ENCODE measurements at places on chromosomes 1 and 21. TPM values are rescaled to one million over a fixed set of nuclear protein-coding genes. Genes with fewer than 3 reads are reported as not detected.

DNA sequence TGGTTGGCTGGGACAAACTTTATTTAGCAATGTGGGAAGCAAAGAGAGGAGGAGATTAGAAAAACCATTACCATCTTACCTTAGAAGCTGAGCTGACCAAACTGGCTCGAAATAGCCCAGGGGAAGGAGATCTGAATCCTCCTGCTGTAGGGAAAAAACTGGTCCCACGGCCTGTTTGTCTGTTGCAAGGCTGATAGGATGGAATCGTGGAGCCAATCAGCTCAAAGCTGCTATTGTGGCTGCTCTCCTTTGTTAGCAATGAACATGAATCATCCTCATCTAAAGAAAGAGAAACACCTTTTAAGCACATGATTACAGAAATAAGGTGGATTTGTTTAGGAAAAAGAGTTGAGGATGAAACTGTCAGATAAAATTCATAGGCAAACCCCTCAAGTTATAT is 21.5 kb downstream of the CLSPN start:
- no peaks in the 10 kb centered on the region for H3K36me3 ChIP-seq
- no peaks in the 10 kb centered on the region for H3K27me3 ChIP-seq
- no peak overlapping the region for H3K4me3 ChIP-seq
- no peak overlapping the region for H3K27ac ChIP-seq
- DNase-seq, result no peak

GRCh38 chr1:6930732-6931300 is 145.6 kb downstream of the CAMTA1 start:
- H3K27me3 ChIP-seq, result peaks cover 7% of the 10 kb centered on the region
- H3K36me3 ChIP-seq, result no peaks in the 10 kb centered on the region
- H3K4me3 ChIP-seq, result no peak overlapping the region
- no peak overlapping the region for H3K27ac ChIP-seq
- DNase-seq, result no peak

- no peak for DNase-seq
- H3K36me3 ChIP-seq, result no peaks in the 10 kb centered on the region
- H3K4me1 ChIP-seq, result no peaks in the 10 kb centered on the region
- no peaks in the 10 kb centered on the region for H3K27me3 ChIP-seq
Observed at GRCh38 chr1:87852410-87853161, 523.9 kb downstream of the LMO4 start.

DNA sequence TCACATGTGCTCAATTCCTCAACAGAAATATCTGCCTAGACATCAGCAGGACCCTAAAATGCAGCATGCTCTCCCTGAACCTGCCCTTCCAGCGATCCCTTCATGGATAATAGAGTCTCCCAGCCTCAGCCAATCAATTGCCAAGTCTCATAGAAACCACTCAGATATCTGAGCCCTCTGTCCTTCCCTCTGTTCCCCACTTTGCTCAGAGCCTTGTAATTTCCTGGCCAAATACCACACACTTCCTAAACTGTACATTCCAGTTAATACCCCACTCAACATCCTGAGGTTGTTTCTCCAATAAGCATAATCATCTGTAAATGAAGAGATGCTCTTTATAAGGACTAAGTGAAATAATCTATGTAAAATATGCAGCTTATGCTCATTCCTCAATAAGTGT is 59.3 kb upstream of the PTGFRN start:
- DNase-seq, result no peak
- peaks cover 14% of the 10 kb centered on the region for H3K4me1 ChIP-seq
- no peak overlapping the region for H3K4me3 ChIP-seq
- no peaks in the 10 kb centered on the region for H3K27me3 ChIP-seq
- H3K36me3 ChIP-seq, result no peaks in the 10 kb centered on the region
- no peak overlapping the region for H3K27ac ChIP-seq

DNA sequence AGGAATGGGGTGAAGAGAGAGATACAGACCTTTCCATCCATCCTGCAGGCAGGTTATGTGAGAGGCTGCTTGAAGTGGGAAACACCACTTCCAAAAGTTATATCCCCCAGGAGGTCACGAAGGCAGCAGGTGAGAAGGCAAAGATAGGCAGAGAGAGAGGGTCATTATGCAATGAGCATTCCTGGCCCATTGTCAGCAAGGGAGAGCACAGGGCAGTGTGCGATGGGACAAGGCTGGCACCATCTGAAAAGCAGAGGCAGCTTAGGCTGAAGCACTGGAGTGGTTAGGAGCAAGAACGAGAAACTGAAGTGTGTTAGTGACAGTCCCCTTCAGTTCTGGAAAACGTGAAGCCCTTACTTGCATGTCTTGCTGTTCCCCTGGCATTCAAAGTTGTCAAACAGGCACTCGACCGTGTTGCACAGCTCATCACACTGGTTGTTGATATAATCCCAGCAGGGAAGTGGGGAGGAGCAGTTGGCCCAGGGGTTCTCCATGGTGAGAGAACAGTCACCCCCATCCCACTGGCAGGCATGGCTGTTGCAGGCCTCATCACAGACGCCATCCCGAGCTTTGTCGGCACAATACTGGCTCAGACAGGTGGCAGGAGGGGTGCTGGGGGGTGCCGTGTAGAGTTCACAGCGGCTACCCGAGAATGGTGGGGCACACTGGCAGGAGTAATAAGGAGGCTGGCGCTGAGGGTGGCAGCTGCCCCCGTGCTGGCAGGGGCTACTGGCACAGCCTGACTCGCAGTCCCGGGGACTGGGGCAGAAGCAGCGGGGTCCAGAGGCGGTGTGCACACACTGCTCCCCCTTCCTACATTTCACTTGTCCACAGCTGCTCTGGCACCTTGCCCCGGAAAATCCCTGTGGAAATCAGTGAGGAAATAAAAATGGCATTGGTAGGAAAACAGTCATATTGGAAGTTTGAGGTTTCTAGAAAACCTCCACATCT is 28.9 kb upstream of the ADAM30 start:
- H3K27ac ChIP-seq, result no peak overlapping the region
- no peak overlapping the region for H3K4me3 ChIP-seq
- H3K36me3 ChIP-seq, result peaks cover 78% of the 10 kb centered on the region
- no peak for DNase-seq
- no peaks in the 10 kb centered on the region for H3K4me1 ChIP-seq

GRCh38 chr1:176605176-176605575 is 142.2 kb downstream of the PAPPA2 start:
- H3K27me3 ChIP-seq, result no peaks in the 10 kb centered on the region
- H3K36me3 ChIP-seq, result no peaks in the 10 kb centered on the region
- H3K4me1 ChIP-seq, result no peaks in the 10 kb centered on the region
- H3K27ac ChIP-seq, result no peak overlapping the region
- peak; percentile 31 for DNase-seq
- no peak overlapping the region for H3K4me3 ChIP-seq

DNA sequence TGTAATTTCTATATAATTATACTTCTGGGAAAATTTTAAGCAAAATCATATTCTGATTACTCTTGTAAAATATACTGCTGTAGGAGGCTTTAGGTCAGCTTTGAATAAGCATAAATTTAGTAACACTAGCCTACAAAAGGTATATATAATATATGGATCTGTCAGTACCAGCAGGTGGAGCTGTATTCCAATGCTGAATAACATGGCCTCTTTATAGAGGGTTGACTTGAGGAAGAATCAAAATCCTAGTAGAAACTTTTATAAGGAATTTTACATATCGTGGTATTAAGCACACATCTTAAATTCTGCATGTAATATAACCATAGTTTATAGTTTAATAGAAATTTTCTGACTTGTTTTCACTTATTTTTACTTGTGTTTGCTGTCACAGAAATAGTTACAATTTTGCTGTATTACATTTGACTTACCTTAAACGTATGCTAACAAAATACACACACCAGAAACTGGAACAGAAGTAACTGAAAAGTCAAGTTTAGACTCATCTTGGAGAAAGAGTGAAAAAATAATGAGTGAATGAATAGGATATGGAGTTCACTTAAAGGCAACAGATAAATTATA is 79.3 kb downstream of the HMCN1 start:
- DNase-seq, result no peak
- H3K27me3 ChIP-seq, result no peaks in the 10 kb centered on the region
- no peak overlapping the region for H3K4me3 ChIP-seq
- no peaks in the 10 kb centered on the region for H3K4me1 ChIP-seq

GRCh38 chr1:78281580-78281979 is 209.2 kb upstream of the PTGFR start:
- no peaks in the 10 kb centered on the region for H3K27me3 ChIP-seq
- no peaks in the 10 kb centered on the region for H3K36me3 ChIP-seq
- no peak for DNase-seq
- no peak overlapping the region for H3K27ac ChIP-seq
- no peaks in the 10 kb centered on the region for H3K4me1 ChIP-seq

DNA sequence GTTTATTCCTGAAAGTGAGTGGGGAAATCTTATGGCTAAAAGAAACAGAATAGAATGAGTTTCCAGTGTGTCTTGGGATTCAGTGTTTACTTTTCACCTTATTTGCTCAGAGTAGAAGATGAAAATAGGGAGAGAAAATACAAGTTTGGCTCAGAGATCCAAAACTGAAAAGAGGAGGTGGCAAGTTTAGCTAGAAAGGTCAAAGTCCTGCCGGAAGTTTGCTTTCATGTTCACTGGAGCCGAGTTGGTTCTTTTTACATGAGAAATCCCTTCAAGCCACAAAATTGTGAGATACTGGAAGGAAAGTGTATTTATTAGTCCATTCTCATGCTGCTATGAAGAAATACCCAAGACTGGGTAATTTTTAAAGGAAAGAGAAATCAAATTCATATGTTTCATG is 604.6 kb downstream of the MRPL39 start:
- DNase-seq, result peak; percentile 65
- H3K27me3 ChIP-seq, result no peaks in the 10 kb centered on the region
- H3K4me3 ChIP-seq, result no peak overlapping the region

DNA sequence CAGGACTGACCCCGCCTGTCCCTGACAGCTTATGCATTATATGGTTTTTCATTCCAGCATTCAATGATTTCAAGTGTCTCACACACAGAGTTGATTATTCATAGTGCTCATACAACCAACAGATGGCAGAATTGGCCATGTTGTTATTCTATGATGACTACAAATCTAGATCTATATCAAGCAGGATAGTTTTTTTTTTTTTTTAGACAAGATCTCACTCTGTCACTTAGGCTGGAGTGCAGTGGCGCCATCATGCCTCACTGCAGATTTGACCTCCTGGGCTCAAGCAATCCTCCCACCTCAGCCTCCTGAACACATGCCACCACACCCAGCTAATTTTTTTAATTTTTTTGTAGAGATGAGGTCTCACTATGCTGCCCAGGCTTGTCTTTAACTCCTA is 40.1 kb upstream of the LRRC8D start:
- no peak for DNase-seq
- no peaks in the 10 kb centered on the region for H3K27me3 ChIP-seq
- H3K27ac ChIP-seq, result no peak overlapping the region
- H3K4me3 ChIP-seq, result no peak overlapping the region
- no peaks in the 10 kb centered on the region for H3K4me1 ChIP-seq
- no peaks in the 10 kb centered on the region for H3K36me3 ChIP-seq

DNA sequence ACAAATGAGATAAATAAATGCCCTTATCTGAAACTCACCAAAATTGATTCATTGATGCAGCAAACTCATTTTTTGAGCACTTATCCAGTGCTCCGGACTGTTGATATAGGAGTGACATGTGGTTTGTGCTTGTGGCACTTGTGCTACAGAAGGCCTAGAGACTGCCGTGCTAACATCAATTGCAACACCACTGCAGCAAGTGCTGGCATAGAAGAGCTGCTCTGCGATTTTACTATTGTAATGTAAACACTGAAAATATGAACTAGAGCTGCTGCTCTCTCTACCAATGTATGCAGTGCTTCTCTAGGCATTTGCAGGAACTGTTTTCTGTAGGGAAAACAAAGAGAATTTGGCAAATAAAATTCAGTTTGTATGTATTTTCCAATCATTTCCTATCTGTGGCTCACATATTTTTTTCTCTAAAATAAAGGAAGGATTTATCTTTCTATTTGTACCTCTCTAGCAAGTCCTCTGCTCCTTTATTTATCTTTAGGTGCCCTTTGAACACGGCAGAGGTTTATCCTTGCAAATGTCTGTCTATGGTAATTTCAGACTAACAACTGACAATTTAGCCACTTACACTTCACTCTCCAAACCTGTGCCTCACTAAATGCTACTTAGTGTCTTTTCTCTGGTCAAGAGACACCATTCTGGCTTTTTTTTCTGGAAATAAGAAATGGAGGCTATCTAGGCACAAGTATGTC is 409.5 kb upstream of the ADGRL2 start:
- no peak overlapping the region for H3K27ac ChIP-seq
- H3K4me1 ChIP-seq, result peaks cover 32% of the 10 kb centered on the region
- no peaks in the 10 kb centered on the region for H3K27me3 ChIP-seq
- H3K4me3 ChIP-seq, result no peak overlapping the region
- DNase-seq, result peak; percentile 84
- no peaks in the 10 kb centered on the region for H3K36me3 ChIP-seq

- H3K27ac ChIP-seq, result peak overlapping the region; percentile 49
- peaks cover 2% of the 10 kb centered on the region for H3K4me1 ChIP-seq
Observed at GRCh38 chr1:165826565-165827267, 698 bp upstream of the UCK2 start.

GRCh38 chr1:902802-903201 is 20.9 kb upstream of the SAMD11 start:
- H3K4me1 ChIP-seq, result peaks cover 9% of the 10 kb centered on the region
- no peak for DNase-seq
- H3K27me3 ChIP-seq, result no peaks in the 10 kb centered on the region

- no peaks in the 10 kb centered on the region for H3K27me3 ChIP-seq
- no peaks in the 10 kb centered on the region for H3K4me1 ChIP-seq
- H3K36me3 ChIP-seq, result no peaks in the 10 kb centered on the region
- no peak for DNase-seq
- H3K27ac ChIP-seq, result no peak overlapping the region
Observed at GRCh38 chr1:92768296-92768695, 16.6 kb downstream of the EVI5 start.

- peaks cover 18% of the 10 kb centered on the region for H3K36me3 ChIP-seq
- H3K4me1 ChIP-seq, result peaks cover 12% of the 10 kb centered on the region
- peak; percentile 98 for DNase-seq
- H3K27ac ChIP-seq, result peak overlapping the region; percentile 80
Observed at GRCh38 chr1:29202584-29203340, 21.1 kb upstream of the SRSF4 start.

GRCh38 chr1:236089046-236089773 is 24.3 kb upstream of the NID1 start:
- H3K36me3 ChIP-seq, result no peaks in the 10 kb centered on the region
- DNase-seq, result peak; percentile 36
- no peak overlapping the region for H3K4me3 ChIP-seq
- no peak overlapping the region for H3K27ac ChIP-seq

- H3K4me3 ChIP-seq, result no peak overlapping the region
- H3K27me3 ChIP-seq, result no peaks in the 10 kb centered on the region
- H3K36me3 ChIP-seq, result peaks cover 10% of the 10 kb centered on the region
- no peak for DNase-seq
- no peaks in the 10 kb centered on the region for H3K4me1 ChIP-seq
- H3K27ac ChIP-seq, result no peak overlapping the region
Observed at GRCh38 chr1:52264530-52265115, 101.4 kb downstream of the CC2D1B start.

- H3K27me3 ChIP-seq, result no peaks in the 10 kb centered on the region
- no peak overlapping the region for H3K4me3 ChIP-seq
- no peaks in the 10 kb centered on the region for H3K4me1 ChIP-seq
- no peaks in the 10 kb centered on the region for H3K36me3 ChIP-seq
- H3K27ac ChIP-seq, result no peak overlapping the region
Observed at GRCh38 chr1:160171980-160172379, 18.4 kb upstream of the CASQ1 start.

The EPHA8 gene
- polyA plus RNA-seq, result not detected

The CYYR1 gene
- 11.7 TPM for polyA plus RNA-seq

The ERICH3 gene
- 3.0 TPM for polyA plus RNA-seq

The ADAM30 gene
- polyA plus RNA-seq, result not detected

The EDN2 gene
- polyA plus RNA-seq, result 15.2 TPM

The CASZ1 gene
- 19.2 TPM for polyA plus RNA-seq

The TAS1R1 gene
- 0.08 TPM for polyA plus RNA-seq

The RNF186 gene
- polyA plus RNA-seq, result not detected

All from lung (tissue), 17 donors.